ENCODE measurements at places on chromosomes 1 and 21.

DNA sequence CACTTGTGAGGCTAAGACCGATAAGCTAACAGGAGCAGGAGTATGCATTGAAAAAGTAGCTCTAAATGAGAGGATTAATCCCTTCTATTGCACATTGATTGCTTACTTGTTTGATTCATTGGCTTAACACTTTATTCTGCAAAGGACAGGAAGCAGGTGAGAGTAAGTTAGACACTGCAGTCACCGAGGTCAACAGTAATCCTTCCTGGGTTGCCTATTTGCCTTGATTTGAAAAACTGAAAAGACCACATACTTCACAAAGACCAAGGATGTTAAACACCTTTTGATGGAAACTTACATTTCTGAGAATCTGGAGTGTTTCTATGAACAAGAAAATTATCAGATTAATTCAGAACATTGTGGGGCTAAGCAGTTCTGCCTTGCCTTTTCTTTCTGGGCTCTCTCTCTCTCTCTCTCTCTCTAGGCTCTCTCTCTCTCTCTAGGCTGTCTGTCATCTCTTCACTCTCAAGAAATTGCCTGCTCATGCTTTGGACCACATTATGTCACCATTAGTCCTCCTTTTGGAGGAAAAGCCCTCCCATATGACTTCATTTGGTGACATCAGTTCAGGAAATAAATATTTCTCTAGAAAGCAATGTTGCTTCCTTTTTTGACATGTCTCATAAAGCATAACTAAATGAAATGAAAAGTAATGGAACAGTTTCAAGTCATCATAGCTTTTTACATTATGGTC is 103.8 kb downstream of the TNFSF18 start:
- no peak for DNase-seq

GRCh38 chr1:30704765-30705509 is 18.4 kb downstream of the MATN1 start:
- DNase-seq = no peak

DNA sequence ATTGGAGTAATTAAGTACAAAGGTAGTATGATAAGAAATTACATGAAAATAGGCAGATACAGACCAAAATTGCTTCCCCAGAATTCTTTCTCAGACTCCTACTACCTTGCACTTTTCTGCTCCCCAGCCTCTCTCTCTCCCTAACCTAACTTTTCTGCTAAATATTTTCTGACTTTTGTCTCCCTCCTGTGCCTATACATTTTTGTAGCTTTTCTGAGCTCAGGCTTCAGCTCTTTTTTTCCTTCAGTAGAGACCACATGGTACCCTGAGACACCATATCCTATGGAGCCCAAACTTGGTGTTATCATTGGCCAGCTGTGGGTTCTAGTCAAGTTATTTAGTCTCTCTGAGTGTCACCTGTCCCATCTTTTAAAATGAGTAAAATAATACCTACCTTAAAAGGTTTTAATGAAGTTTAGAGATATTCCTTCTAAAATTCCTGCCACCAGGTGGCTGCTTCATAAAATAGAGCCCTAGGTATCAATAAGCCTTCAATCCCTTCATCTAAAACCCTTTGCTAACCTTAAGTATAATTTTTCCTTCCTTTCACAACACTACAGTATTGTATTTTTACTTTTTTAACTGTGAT is 237.6 kb upstream of the DUSP10 start:
- DNase-seq = no peak

DNA sequence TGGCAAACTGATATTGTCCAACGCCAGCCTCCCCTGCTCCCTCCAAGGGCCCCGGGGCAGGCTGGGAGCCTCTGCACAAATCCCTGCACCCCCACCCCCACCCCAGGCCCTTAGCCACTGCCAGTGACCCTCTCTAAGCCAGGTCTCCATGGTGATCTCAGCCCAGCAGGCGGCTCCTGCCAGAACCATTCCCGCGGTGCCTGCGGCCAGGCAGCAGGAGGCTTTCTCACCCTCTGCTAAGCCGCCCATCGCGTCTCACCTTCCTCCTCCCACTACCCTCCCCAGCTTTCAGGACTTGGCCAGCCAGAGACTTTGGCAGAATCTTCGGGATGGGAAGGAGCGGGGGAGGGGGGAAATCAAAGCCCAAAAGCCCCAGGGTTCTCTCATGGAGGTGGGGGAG is 46.8 kb upstream of the WASF2 start:
- DNase-seq = no peak

DNA sequence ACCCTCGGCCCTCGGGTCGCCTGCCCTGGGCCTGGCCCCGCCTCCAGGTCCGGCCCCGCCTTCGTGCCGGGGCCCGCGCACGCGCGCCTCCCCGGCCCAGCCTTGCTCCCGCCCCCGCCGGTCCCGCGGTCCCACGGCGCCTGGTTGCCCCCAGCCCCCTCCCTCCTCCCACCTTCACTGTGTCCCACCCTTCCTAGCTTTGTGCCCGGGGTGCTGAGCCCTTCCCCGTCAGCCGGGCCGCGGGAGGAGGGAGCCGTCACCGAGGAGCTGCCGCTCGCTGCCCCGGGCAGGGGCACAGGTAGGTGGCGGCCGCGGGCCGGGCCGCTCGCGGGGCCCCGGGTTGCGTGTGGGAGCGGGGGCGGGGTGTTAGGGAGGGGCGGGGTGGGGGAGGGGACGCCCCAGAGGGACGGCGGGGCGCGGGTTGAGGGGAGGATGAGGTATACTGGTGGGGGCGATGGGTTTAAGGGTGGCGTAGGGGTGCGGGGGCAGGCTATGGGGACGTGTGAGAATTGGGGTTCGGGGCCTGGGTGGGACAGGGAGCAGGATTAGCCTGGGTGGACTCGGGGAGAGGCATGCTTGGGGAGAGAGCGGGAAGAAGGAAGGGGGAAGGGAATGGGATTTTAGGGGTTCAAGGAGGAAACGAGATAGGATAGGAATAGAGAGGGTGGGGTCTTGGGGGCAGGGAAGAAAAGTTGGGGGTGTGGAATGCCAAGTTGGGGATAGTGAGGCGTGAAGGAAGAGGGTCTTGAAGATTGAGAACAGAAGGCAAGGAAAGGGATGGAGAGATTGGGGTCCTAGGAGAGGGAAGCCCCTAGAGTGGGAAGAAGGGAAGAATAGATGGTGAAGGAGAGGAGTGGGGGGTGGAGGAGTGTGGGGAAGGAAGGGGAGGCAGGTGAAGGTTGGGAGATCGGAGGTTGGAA is at the start of gene LRRC42:
LRRC42 (plus strand) TSS at position 99 of the 920 bp plus-strand sequence. CDS start 5,650 bp downstream, outside the sequence.
- no peak for DNase-seq

- no peak for DNase-seq
These were observed 411.8 kb upstream of the PTBP2 start for GRCh38 chr1:96309783-96310182.

GRCh38 chr1:182955596-182956588 is 2.9 kb upstream of the SHCBP1L start:
- DNase-seq = no peak

DNA sequence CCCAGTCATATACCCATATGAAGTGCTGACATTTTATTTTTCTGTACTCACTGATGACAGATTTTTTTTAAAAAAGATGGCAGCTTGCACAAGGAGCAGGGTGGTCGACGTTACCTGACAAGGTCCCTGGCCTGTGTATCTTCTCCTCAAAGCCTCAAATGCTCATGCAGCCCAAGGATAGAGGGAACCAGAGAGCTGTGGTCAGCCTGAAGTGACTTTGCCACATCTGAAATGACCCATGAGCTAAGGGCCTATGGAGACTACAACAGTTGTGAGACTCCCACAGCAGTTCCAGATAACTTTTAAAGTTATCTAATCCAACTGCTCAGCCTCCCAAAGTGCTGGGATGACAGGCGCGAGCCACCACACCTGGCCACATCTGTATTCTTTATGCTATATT is 131.1 kb downstream of the GLUL start:
- DNase-seq = no peak

- no peak for DNase-seq
These were observed 25.0 kb downstream of the LAMB3 start for GRCh38 chr1:209627027-209627731.

- peak; percentile 8 for DNase-seq
These were observed 123.5 kb downstream of the PTPN14 start for GRCh38 chr1:214427871-214428277.

- DNase-seq = no peak
These were observed 862.8 kb downstream of the KCNT2 start for GRCh38 chr1:195745189-195746010.

GRCh38 chr1:178189814-178190213 is 95.9 kb downstream of the RASAL2 start:
- no peak for DNase-seq

GRCh38 chr21:32162727-32163320 is 116.0 kb downstream of the MIS18A start:
- DNase-seq = no peak

GRCh38 chr1:158728510-158729225 is 8.1 kb upstream of the OR6K3 start:
- no peak for DNase-seq

- no peak for DNase-seq
These were observed 24.8 kb downstream of the PHTF1 start for GRCh38 chr1:113734357-113735055.

DNA sequence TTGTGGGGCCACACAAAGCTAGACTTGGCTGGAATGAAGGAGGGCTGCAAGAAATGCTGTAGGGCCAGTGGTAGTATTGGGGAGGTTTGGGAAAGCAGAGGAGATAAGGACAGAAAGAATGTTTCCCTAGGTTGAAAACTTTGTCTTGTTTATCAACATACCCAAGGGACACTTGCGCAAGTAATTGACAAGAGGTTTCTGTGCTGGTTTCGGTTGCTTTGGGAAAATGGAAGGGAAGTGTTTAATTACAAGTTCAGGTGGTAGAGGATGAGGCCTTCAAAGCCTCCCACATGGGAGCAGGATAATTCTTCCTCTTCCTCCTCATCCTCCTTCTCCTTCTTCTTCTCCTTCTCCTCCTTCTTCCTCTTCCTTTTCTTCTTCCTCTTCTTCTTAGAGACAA is 182.1 kb upstream of the LMO4 start:
- DNase-seq = no peak

DNA sequence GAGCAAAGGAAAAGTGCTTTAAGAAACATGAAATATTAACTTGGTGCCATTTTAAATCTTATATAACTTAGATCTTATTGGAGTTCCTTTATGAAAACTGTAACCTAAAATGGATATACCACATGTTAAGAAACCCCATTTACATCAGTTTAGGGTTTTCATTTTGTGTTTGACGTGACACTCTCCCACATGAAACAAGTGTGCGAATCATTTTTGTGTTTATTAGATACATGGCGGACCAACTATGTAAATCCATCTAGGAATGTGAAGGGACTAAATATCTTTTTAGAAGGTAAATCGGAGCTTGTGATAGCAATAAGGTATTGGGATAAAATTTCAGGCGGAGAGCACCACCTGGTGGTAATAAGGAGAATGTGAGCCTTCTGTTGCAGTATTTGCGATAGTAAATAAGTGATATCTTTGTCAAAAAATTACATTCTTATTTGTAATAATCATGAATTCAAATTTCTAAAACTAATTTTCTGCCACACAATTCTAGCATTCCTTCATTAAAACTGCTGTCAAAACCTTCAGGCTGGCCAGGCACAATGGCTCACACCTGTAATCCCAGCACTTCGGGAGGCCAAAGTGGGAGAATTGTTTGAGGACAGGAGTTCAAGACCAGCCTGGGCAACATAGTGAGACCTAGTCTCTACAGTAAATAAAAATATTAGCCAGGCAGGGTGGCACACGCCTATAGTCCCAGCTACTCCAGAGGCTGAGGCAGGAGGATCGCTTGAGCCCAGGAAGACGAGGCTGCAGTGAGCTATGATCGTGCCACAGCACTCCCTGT is 31.3 kb downstream of the SMAP2 start:
- DNase-seq = no peak

DNA sequence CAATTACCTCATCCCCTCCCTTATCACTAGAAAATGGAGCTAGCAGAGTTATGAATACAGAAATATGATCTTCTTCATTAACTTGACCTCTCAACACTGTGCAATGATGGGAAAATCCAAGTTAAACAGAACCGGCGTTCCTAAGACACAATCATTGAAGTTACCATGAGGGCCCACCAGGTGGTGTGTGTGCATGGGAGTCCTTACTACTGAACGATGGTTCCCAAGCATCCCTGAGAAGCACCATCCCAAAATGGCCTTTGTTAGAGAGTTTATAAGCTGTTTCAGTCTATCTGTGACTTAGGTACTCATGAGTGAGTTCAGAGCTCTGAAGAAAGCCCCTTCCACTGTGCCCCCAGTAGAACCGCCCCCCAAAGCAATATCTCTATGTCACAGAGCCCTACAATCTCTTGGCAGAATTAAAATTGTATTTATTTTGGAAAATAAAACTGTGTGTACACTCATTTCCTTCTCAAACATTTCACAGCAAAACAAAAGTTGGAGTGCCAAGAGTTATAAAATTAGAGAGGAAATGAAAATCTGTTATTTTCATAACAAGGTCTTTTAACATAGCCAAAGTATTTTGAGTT is 56.8 kb downstream of the PLD5 start:
- DNase-seq = peak; percentile 2

DNA sequence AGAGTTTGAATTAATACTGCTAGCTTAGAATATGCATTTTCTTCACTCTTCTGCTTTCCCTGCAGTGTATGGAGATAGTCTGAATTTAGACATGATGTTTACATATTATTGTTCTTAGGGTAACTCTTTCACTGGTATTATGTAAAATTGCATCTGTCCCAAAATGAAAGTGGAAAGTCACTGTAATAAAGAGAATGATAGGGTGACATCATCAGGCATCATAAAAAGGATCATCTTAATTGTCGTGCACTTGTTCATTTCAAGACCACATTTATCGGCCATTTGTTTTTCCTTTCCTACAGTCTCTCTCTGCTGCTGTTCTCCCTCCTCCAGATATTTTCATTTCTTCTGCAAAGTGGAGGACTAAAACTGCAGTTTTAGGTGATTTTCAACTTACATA is 61.9 kb upstream of the ZNF281 start:
- DNase-seq = no peak

- peak; percentile 49 for DNase-seq
These were observed 28.2 kb downstream of the TCEANC2 start for GRCh38 chr1:54081306-54082270.

DNA sequence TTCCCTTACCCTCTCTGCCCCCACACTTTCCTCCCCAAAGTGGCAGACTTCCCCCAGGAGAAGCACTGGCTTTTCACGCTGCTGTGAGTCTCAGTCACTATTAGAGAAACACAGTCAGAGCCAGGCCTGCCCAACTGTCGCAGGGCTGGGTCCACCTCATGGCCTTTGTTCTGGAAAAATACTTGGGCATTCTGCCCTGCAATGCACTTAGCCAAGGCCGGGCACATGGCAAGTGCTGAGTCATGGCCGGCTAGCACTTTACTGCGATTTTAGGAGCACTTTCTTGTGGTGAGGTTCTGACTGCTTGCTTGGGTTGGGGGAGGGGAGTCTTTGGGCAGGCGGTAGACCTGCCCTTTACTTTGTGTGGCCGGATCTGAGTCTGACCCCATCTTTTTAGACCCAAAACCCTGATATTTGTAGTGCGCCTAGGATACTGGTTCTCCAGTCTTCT is 7.7 kb downstream of the EPHX1 start:
- no peak for DNase-seq

DNA sequence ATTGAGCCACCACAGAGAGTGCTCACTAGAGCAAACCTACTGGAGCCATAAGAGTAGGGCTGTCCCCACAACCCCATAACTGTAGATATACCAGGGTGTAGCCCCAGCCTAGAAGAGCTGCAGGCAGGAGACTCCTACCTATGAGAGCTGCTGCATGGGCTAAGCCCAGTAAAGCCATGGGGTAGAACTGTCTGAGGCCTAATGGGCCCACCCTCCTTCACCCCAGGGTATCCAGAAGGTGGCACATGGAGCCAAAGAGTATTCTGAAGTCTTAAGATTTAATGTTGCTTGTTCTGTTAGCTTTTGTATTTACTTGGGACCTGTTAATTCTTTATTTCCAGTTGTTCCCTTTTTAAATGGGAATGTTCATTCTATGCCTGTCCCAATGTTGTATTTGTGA is 1193.7 kb upstream of the ADGRL2 start:
- DNase-seq = no peak

- no peak for DNase-seq
These were observed 11.9 kb upstream of the SSX2IP start for GRCh38 chr1:84702143-84702542.
